GM12892 (cell line): ENCODE measurements at places on chromosomes 2 and 18.

DNA sequence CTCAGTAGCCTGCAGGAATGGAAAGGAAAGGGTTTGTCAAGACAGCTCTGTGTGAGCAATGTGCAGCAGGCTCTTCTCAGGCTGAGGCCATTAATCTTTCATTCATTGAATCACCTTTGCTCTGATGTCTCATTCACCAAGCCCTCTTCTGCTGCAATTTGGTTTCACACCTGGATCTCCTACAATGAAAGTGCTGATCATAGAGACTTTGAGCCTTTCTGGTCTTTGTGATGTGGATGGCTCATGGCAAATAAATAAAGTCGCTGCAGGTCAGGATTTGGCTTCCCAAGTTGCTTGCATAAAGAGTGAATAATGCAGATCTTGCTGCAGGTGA lies 95.8 kb upstream of the SPRED2 start:
- no peak for DNase-seq

GRCh38 chr2:42118754-42119569 lies 50.2 kb upstream of the EML4 start:
- DNase-seq, result no peak

DNA sequence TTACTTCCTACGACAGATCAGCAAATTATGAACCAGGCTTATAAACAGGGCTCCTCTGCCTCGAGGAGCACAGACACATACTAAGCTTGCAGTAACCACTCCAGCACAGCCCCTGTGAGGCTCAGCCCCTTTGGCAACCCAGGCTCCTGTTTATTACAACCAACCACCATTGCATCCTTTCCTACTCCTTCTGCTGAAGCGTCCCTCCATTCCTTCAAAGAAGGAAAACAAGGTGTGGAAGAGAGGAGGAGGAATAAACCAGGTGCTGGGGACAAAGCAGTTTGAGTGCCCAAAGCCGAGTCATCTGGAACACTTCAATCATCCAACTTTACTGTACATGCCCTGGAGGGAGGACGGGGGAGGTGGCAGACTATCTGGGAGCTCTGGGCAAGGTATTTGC lies 87.2 kb upstream of the MGAT4A start:
- DNase-seq, result no peak

DNA sequence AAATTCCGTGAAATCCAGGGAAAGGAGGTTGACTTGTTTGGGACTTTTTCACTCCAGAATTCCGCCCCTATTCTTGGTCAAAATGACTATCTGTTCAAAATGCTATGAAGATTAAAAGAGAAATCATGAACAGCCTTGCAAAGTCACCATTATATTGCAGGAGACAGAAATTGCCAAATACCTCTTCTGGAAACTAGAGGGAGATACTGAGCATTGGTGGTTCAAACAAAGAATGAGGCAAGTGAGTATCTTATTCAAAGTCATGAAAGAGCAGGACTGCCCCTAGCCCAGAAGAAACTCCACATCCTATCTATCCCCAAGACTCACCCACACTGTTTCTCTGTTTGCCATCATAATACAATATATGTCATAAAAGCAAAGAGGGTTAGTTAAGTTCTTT lies 862.3 kb upstream of the POU3F3 start:
- DNase-seq, result no peak

DNA sequence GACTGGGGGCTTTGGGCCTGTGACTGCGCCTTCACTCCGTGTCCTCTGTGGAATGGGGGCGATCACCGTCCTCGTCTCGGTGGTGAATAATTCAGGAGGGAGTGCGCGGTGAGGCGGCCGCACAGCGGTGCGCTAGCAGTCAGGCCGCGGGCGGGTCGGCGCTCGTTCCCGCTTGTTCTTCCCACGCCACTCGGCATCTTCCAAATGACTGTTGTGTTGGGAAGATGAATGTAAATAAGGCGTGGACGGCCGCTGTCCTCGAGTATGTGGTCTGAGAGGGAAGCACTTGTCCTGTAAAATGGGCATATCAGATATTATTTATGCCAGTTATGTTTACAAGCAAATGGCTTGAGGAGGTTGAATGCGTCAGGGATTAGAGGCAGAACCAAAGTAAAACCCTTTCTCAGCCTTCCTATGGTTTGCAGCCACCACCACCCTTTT lies 608 bp upstream of the VPS4B start:
- DNase-seq, result no peak

DNA sequence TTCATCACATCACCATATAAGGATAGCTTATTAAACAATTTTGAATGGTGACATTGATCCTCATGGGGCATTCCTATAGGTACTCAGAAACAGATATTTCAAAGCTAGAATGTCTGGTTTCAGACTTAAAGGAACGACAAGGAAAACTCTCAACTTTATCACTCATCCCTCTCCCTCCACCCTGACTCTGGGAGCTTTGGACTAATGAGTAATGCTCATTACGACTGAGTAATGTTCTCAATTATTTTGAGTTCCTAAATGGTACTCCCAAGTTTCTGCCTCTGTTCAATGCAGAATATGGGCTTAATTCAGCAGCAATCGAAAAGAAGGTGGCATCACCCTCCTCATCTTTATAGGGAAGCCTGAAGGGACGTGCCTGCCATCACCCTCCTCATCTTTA lies 43.4 kb downstream of the RFX8 start:
- no peak for DNase-seq

DNA sequence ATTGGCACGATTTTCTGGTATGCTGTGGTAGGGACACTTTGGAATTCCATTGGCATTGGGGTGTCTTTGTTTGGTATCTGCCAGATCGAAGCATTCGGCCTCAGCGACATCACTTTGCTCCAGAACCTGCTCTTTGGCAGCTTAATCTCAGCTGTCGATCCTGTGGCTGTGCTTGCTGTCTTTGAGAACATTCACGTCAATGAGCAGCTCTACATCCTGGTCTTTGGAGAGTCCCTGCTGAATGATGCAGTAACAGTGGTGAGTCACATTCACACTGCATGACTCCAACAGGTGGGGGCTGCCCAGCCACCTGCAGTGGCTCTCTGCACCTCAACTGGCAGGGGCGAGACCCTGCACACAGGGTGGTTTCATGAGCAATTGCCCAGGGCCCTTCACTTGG lies 38.4 kb downstream of the SLC9A2 start:
- no peak for DNase-seq

GRCh38 chr18:32368170-32368569 lies 102.5 kb downstream of the GAREM1 start:
- DNase-seq, result no peak

GRCh38 chr2:218780851-218781690 lies 876 bp upstream of the CYP27A1 start:
- no peak for DNase-seq

DNA sequence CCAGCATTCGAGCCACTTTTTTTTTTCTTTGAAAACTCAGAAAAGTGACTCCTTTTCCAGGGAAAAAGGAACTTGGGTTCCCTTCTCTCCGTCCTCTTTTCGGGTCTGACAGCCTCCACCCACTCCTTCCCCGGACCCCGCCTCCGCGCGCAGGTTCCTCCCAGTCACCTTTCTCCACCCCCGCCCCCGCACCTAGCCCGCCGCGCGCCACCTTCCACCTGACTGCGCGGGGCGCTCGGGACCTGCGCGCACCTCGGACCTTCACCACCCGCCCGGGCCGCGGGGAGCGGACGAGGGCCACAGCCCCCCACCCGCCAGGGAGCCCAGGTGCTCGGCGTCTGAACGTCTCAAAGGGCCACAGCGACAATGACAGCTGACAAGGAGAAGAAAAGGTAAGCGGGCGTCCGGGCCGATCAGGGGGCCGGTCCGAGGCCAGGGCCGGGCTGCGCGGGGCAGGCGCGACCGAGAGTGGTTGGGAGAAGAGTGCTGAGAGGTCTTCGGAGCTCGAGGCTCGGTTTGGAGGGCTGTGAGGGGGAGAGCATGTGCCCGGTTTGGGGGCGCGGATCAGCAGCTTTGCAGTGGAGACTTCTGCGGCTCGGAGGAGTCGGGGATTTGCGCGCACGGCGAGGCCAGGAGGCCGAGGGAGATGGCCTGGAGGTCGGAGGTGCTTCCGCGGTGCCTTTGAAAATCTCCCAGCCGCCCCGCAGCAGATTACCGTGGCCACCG lies 502 bp downstream of the EPAS1 start:
- peak; percentile 59 for DNase-seq

GRCh38 chr18:57088883-57089282 lies 58.0 kb upstream of the BOD1L2 start:
- DNase-seq, result no peak

DNA sequence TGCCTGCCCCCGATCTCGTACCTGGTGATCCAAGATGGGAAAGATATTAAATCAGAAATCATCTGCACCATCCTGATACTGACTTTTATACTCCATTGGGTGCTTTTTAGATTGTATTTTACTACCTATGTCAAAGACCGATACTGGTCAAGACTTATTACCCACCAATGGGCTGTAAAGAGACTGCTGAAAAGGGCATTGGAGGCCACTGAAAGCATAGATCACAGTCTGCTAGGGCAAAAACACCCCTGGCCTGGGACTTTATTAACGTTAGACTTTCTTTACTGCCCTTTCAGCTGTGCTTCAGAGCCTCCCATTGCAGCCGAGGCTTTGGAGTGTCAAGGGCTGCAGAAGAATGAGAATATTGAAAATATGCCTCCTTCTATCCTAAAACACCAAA lies 472.8 kb upstream of the DDX18 start:
- DNase-seq, result no peak

- no peak for DNase-seq
These were observed 64.5 kb downstream of the DYSF start for GRCh38 chr2:71517851-71518250.

GRCh38 chr2:58120626-58121229 lies 74.1 kb downstream of the VRK2 start:
- no peak for DNase-seq
